ENCODE measurements at places on chromosomes 3 and 15.
A peak's percentile ranks its signal among the peaks of the same experiment; 100 is the strongest.

GRCh38 chr15:59437817-59438624, at the start of gene FAM81A:
Gene FAM81A (plus strand): TSS chr15:59438186. CDS start chr15:59458627, 20,441 bp downstream.
- DNase-seq, result peak; percentile 23

- DNase-seq, result no peak
These were observed 135.4 kb downstream of the FBLN2 start for GRCh38 chr3:13684350-13684749.

- no peak for DNase-seq
These were observed 104.9 kb downstream of the CGNL1 start for GRCh38 chr15:57481038-57481705.

DNA sequence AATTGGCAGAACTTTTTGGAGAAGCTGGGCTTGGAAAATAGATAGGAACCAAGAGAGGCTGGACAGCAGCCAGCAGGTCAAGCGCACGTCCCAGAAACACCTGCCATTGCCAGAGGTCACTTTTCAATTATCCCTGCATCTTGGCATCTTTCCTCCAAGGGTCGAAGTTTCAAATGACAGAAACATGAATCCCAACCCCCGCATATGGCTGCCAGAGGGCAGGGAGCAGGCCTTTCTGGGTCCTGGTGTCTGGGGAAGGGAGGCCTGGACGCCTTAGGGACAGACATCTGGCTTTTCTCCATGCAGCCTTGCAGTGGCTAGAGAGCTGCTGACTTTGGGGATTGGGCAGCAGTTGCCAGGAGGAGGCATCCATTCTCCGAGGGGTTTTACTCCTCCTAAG, 164.5 kb upstream of the TPM1 start:
- DNase-seq, result no peak

- no peak for DNase-seq
These were observed 74.1 kb upstream of the RAP2B start for GRCh38 chr3:153087595-153088566.

GRCh38 chr3:36969540-36970432, 23.1 kb downstream of the EPM2AIP1 start:
- no peak for DNase-seq

GRCh38 chr15:31366169-31366734, 39.6 kb downstream of the KLF13 start:
- DNase-seq, result no peak

- no peak for DNase-seq
These were observed 223.2 kb upstream of the SOX2 start for GRCh38 chr3:181488536-181488935.

DNA sequence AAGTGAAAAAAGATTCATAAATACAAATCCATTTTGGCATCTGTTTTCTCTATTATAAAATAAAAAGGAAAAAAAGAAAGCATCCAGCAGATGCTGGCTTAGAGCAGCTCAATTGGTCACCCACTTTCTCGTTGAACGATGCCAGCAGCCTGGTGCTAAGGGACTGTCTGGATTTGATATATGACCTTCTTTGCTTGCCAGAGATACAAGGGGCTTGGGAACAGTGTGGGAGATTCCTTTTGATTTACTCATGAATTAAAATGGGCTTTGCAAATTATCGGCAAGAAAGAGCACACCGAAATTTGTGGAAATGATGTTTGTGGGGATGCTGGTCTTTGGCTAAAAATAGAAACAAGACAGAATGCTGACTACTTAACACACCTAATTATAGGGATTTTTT, 210.3 kb upstream of the STT3B start:
- no peak for DNase-seq

- no peak for DNase-seq
These were observed 18.2 kb downstream of the KPNA1 start for GRCh38 chr3:122496508-122496907.

- DNase-seq, result no peak
These were observed 82.7 kb upstream of the SELENOK start for GRCh38 chr3:53974324-53974723.

DNA sequence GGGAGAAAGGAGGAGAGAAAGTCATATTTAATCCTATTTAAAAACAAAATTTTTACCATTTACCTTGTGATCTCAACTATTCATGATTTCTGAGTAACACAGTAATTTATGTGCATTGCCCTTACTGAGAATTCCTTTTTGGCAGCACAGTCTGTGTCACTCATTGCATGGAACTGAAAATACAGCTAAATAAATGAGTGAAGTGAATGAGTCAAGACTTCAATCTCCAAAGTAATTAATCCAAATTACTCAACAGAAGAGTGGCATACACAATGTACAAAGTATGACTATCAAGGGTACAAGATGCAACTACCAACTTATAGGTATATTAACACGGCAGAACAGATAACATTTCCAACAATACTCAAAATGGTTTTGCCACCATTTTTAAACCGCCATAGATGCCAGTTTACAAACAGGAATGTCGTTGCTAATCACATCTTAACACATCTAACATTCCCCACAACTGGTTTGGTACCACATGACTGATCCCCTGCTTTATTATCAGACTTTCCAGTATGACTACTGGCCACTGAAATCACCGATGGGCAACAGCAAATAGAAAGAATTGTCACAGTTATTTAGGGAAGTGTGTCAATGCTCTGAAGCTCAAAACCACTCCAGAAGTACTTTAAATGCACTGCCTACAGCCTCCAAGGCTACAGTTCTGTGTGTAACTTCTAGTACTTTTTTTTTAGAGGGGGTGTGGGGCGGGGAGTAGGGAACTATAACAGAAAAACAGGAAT, 410.4 kb downstream of the SHQ1 start:
- no peak for DNase-seq

GRCh38 chr15:61003437-61004218, 225.5 kb downstream of the RORA start:
- DNase-seq, result no peak

DNA sequence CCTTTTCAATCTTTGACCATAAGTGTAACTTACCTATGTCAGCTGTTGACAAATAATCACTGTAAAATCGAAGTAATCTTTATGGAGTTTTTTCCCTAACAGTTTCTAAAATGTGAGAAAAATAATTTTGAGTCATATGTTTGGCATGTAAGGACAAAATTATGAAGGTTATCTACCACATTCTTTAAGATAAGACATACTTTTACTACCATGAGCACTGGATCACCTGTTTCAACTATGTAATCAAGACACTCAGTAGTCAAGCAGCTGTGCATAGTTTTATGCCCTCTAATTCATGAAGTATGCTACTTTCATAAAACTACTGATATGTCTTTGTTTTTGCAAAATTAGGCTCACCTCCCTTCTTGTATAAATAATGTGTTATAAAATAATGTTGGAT, 12.1 kb downstream of the FGF7 start:
- no peak for DNase-seq

DNA sequence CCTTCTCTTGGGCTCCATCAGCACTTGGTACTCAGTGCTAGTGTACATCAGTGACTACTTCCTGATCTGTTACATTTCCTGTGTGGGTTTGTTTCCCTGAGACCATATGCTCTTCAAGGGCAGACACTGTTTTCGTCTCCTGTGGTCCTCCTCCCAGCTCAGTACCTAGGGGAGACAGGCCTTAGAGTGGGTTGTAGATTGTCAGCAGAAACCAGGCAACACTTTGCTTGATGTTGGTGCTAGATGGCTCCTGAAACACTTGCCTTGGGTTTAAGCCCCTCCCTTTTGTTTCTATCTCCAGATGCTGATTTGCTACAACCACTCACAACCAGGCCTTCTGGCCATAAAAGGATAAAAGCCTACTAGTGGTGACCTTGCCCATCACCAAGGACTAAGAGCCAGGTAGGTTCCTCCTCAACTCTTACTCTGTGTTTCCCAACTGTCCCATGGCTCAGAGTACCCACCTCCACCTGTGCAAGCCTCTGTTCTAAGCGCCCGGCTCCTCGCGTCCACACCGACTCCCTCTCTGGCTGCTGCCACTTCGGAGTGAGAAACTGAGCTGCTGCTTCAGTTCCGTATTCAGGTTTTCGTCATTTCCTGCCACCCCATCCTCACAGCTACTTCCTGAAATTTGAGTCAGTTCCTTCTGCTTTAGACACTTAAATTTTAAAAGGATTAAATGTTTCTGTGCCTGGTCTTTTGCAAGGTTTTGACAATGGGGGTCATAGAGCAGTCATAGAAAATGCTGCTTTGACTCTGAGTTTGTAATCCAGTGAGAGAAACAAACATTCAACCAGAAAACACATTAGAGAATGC, at the start of gene HCLS1:
Gene HCLS1 (minus strand): TSS at position 548 of the 816 bp plus-strand sequence. CDS start 2,556 bp downstream, outside the sequence.
- peak; percentile 55 for DNase-seq

GRCh38 chr3:129015388-129016105, 14.4 kb downstream of the EFCC1 start:
- DNase-seq, result no peak

DNA sequence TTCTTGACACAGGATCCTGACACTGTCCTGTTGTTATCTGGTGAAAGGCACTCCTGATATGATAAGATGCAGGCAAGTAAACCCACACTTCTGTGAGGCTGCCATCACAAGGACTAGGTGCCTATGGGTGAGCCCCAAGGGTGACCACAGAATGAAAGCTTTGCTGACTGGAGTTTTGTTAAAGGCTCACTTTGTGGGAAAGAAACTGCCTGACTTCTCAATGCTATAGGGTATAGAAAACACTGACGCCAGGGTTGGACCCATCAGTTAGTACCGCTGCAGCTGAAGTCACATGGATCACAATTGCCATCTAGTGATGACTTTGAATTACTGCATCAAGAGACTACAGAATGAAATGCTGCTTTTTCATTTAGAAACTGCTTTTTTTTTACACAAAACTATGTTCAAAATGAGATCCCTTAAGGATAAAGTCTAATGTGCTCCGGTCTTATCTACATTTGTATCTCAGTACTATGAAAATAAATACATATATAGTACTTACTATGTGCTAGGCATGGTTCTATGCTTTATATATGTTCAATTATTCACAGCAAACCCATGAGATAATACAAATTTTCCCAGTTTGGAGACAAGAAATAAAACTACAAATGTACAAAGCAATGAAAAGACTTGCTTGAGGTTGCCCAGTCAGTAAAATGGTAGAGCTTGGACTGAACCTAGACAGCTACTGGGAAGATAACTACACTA, 64.2 kb upstream of the CMSS1 start:
- no peak for DNase-seq

GRCh38 chr3:128080323-128081080, 28.3 kb downstream of the SEC61A1 start:
- no peak for DNase-seq

GRCh38 chr15:29067949-29068348, 182.2 kb downstream of the APBA2 start:
- no peak for DNase-seq

GRCh38 chr3:39343076-39343717, 13.7 kb downstream of the CCR8 start:
- no peak for DNase-seq

DNA sequence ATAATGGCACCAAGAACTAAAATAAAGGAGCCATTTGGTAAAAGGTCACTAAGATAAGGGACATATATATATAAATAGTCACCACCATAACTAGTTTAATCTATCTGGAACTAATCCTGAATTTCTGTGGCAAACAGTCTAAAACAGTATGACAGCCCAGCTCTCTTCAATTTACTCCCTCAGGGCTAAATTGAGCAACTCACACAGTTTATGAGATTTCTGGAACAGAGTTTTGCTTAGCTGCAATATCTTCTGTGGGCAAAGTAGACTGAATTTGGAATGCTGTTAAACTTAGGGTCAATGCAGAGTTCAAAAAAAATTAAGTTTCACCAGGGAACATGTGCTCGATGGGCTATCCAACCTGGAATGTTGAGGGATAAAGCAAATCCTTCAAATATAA, 70.1 kb upstream of the VEPH1 start:
- no peak for DNase-seq

DNA sequence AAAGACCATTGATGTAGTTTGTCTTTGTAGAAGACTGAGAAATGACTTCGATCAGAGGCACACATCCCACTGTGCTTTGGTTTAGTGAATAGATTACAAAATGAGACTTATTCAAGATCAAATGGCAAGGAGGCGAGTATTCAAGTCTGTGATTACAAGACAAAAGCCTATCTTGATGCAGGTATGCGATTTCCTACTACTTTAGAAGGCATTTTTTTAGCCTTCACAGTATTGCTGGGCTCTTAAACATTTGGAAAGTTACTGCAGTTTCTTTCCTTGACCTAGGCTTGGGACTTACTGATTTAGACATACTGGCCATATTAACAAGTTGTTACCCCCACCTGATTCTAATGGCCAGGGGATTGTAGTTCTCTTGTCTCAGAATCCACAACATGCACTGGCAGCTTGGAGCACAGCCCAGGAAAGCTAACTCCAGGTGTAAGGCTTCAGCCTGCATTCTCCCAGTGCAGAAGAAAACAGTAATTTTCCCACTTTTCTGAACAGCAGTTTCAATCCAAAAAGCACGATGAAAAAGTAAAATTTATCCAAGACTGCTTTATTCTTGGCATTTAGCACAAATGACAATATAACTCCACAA, 311.6 kb downstream of the EPHA6 start:
- DNase-seq, result no peak

DNA sequence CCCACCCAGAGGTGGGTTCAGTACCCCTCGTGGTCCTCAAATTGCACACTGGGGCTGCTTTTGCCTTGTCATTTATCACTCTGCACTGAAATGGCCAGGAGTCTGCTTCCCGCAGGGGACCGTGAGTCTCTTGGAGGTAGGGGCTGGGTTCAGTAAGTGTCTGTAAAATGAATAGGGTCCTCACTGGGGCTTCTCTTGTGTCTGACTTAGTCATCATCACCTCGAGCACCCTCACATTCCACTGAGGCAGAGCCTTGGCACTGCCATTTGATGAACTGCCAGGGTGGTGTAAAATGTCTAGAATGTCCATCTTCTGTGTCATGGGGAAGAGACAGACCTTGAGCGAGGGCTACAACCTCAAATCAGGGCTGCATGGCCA, 61.0 kb upstream of the RYK start:
- no peak for DNase-seq

DNA sequence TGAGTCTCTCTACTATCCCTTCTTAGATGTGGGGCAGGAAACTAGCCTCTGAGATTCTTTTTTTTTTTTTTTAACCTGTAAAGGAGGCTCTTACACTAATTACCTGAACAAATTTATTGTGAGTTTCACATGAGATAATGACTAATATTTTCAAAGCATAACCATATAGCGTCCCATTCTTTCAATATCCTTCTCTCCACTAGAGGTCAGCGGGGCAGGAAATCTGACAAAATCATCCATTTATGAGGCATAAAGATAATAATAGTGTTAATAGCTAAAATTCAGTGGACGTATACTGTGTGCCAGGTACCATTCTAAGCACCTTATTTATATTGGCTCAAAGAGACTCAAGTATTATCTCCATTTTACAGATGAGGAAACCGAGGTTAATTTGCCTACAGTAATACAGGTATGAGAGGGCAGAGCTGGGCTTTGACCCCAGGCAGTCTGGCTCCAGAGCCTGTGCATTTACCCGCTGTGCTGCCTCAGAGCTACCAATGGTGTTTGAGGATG, 16.3 kb upstream of the SMAD6 start:
- DNase-seq, result no peak

- no peak for DNase-seq
These were observed 76.5 kb downstream of the PFN2 start for GRCh38 chr3:149894205-149894604.

GRCh38 chr15:28964098-28964497, 78.3 kb downstream of the APBA2 start:
- no peak for DNase-seq

GRCh38 chr3:135965129-135965505, 411 bp upstream of the PPP2R3A start:
- DNase-seq, result no peak
